Diencephalon (tissue), 1 donor: ENCODE measurements at places on chromosomes 6 and 20. TPM values are rescaled to one million over a fixed set of nuclear protein-coding genes. Genes with fewer than 3 reads are reported as not detected.

The CUL9 gene
- 34.1 TPM for total RNA-seq

The ALDH8A1 gene
- 3.7 TPM for total RNA-seq

The COX4I2 gene
- not detected for total RNA-seq

The PLAGL1 gene
- 7.2 TPM for total RNA-seq

The ADGRB3 gene
- total RNA-seq: 183 TPM

The MOXD1 gene
- 11.3 TPM for total RNA-seq

The HECA gene
- total RNA-seq: 46.1 TPM

The OGFRL1 gene
- 63.9 TPM for total RNA-seq

The SIRPB1 gene
- total RNA-seq: 1.2 TPM

The FKBP1C gene
- 0.69 TPM for total RNA-seq

The PSORS1C1 gene
- total RNA-seq: not detected

The TSPO2 gene
- not detected for total RNA-seq

The DLK2 gene
- 8.3 TPM for total RNA-seq

The LPA gene
- 7.6 TPM for total RNA-seq

The HCK gene
- total RNA-seq: 5.1 TPM

The COL11A2 gene
- total RNA-seq: 2.3 TPM

The HLA-C gene
- 40.4 TPM for total RNA-seq

The DEFB132 gene
- not detected for total RNA-seq

The FAM210B gene
- 17.3 TPM for total RNA-seq

The LY6G6C gene
- total RNA-seq: not detected

The SLC12A5 gene
- 113 TPM for total RNA-seq

The CRISP3 gene
- not detected for total RNA-seq

The RIPOR3 gene
- total RNA-seq: 2.3 TPM

The C4B gene
- 47.7 TPM for total RNA-seq

The BMP7 gene
- 23.3 TPM for total RNA-seq

The GGTLC1 gene
- total RNA-seq: not detected

The OLIG3 gene
- 0.23 TPM for total RNA-seq

The TGM3 gene
- total RNA-seq: 0.46 TPM

The UBE2C gene
- 7.6 TPM for total RNA-seq

The IL17F gene
- not detected for total RNA-seq

The BAK1 gene
- total RNA-seq: 6.9 TPM

The SAPCD1 gene
- 2.1 TPM for total RNA-seq

The BMP5 gene
- total RNA-seq: 5.5 TPM

The RSPH4A gene
- 16.1 TPM for total RNA-seq

The IL20RA gene
- 1.4 TPM for total RNA-seq

The PCMT1 gene
- 162 TPM for total RNA-seq

The MEI4 gene
- total RNA-seq: 2.1 TPM

The RGS17 gene
- 81.2 TPM for total RNA-seq

The GPR6 gene
- total RNA-seq: 12.2 TPM

The OR2J3 gene
- not detected for total RNA-seq

The GCLC gene
- total RNA-seq: 25.1 TPM

The SLC22A3 gene
- total RNA-seq: 3.9 TPM
